ENCODE measurements at places on chromosomes 7 and 10.

DNA sequence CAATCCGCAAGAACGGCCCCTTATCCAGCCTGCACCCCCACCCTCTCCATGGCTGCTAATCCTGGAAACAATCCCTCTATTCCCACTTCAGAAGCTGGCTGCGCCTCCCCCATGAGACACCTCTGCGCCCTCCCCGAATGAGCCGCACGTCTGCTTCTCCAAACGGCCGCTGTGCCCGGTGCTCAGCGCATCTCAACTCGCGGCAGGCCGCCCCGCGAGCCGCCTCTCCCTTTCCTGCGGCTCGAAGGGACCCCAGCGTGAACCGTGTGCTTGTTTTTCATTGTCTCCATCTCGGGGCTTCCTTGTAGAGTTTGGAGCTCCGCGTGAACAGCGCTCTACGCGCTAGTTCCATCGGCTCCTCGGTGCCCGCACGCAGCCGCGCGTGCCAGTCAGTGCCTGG is 20.8 kb upstream of the FXYD4 start:
- no peak for DNase-seq

DNA sequence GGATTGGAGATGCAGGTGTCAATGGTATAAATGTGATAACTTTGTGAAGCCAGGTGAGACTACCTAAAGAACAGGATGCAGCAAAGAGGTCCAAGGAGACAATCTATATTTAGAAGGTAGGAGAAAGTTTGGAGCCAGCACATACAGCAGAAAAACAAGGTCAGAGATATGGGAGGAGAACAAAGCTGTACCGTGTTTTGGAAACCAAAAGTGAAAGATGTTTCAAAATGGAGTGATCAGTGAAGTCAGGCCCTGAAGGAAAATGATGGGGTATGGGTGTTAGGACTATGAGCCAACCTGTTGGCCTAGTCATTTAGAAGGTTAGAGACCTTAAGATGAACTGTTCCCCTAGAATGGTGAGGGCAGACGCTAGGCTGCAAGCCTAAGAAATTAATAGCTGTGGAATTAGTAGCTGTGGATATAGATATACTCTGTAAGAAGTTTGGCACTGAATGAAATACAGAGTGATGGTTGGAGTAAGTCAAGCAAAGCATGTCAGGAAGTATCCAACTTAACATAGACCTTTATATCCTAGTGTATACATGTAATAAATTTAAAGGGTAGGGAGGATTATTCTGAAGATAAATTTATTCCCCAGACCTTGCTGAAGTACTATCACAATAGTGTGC is 149.8 kb upstream of the WNT16 start:
- DNase-seq = no peak

GRCh38 chr10:8417631-8418030 is 363.1 kb downstream of the GATA3 start:
- no peak for DNase-seq

DNA sequence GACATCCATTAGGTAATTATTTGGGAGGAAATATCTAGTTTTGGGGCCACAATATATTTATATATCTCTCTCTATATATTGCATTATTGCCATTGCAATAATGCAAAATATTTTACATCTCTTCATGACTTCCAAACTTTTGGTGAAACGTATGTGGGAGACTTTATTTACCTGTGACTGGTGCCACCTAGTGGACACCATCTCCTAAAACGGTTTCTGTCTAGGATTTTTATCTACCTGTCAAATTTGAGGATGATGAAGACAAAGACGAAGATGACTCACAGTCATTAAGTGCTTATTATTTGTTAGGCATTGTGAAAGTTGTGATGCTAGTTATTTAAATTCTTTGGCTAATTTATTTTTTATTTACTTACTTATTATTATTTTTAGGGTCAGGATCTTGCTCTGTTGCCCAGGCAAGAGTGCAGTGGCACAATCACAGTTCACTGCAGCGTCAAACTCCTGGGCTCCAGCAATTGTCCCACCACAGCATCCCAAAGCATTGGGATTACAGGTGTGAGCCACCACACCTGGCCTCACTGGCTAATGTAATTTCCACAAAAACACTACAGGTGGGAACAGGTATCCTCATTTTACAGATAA is 18.7 kb upstream of the CBLL1 start:
- DNase-seq = peak; percentile 39

GRCh38 chr7:99173787-99174186 is 29.9 kb upstream of the SMURF1 start:
- DNase-seq = no peak

GRCh38 chr10:2917926-2918325 is 149.4 kb upstream of the PFKP start:
- DNase-seq = no peak

DNA sequence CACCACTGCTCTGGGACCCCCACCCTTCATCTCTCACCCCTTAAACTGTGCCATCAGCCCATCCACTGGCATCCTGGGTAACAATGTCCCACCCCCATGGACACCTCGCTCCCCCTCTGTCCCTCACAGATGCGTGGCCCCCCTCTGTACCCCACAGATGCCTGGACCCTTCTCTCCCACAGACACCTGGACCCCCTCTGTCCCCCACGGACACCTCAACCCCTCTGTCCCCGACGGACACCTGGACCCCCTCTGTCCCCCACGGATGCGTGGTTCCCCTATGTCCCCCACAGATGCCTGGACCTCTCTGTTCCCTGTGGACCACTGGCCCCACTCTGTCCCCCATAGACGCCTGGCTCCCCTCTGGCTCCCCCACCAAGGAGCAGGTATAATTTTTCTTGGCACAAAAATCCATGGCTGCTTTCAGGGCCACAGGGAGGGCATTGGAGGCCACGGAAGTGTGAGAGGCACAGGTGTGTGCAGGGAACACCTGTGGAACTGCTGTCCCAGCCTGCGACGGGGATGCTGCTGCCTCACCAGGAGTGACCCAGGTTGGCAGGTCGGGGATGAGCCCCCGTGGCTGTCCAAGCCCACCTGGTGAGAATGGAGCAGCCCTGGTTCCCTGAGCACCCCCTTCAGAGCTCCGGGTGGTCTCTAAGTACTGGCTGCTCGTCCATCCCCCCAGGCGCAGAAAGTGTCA is 193.5 kb downstream of the PTPRN2 start:
- no peak for DNase-seq

DNA sequence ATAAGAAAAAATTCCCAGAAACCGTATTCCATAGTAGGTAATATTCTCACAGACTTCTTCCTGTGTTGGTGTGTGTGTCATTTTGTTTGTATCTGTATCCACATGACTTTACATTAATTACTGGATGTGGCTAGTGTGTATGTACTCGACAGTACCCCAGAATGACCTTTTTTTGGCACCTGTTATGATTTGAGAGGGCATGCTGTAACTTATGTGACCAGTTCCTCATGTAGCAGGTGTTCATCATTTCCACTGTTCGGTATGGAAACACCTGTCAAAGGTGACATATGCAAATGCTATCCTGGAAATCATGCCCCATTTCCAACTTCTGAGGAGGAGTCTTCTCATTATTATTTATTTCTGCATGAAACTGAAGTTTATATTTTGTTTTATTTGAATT is 89.3 kb downstream of the ZMYND11 start:
- no peak for DNase-seq

DNA sequence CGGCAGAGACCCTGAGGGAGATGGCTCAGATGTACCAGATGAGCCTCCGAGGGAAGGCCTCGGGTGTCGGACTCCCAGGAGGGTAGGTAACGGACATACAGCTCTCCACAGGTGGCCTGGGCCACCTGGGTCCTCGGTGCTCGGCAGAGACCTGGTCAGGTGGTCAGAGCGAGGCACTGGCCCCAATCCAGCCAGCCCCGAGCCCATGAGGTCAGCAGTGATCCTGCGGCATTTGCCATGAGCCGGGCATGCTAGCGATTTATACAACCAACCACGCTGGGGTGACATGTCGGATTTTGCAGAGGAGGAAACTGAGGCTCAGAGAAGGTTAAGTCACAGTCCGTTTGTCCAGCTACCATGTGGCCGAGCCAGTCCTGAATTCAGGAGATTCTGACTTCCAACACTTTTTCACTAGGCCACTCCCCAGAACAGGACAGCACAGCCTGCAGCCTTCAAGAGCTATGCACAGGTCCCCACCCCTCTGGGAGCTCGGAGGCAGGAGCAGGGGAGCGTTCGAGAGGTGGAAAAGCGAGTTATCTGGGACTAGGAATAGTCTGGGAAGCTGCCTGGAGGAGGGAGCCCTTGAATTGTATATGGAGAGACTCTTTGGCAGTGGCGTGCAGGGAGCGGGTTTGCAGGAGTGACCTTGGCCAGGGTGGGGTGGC is 13.5 kb downstream of the LDB3 start:
- no peak for DNase-seq

DNA sequence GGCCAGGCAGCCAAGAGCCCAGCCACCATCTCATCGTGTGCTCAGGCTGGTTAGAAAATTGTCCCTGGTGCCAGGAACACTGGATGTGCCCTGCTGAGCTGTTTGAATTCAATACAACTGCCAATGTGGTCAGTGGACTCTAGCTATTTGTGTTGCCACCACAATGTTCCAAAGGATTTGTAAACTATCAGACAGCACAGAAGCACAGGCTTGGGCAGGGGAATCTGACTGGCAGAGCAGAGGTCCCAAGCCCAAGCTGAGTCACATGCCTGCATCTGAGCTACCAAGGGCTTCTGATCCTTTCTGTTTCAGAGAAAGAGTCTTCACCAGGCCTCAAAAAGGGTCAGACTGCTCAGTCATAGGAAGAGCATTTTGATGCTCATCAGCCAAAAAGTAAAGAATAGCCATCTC is 232.1 kb upstream of the SEMA3C start:
- no peak for DNase-seq

- peak; percentile 25 for DNase-seq
These were observed 61.2 kb downstream of the DNAJB6 start for GRCh38 chr7:157397731-157398691.

- DNase-seq = no peak
These were observed 1.3 kb downstream of the EGR2 start for GRCh38 chr10:62814756-62815380.

DNA sequence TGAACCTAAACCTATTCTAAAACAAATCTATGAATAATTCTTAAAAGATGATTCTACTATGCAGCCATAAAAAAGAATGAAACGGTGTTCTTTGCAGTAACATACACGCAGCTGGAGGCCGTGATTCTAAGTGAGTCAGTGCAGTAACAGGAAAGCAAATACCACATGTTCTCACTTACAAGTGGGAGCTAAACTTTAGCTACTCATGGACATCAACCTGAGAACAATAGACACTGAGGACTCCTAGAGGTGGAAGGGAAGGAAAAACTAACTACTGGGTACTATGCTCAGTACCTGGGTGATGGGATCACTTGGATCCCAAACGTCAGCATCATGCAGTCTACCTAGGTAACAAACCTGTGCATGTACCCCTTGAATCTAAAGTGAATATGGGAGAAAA is 575.0 kb upstream of the MGMT start:
- DNase-seq = no peak

- DNase-seq = no peak
These were observed 23.6 kb upstream of the VSIR start for GRCh38 chr10:71796749-71797405.

DNA sequence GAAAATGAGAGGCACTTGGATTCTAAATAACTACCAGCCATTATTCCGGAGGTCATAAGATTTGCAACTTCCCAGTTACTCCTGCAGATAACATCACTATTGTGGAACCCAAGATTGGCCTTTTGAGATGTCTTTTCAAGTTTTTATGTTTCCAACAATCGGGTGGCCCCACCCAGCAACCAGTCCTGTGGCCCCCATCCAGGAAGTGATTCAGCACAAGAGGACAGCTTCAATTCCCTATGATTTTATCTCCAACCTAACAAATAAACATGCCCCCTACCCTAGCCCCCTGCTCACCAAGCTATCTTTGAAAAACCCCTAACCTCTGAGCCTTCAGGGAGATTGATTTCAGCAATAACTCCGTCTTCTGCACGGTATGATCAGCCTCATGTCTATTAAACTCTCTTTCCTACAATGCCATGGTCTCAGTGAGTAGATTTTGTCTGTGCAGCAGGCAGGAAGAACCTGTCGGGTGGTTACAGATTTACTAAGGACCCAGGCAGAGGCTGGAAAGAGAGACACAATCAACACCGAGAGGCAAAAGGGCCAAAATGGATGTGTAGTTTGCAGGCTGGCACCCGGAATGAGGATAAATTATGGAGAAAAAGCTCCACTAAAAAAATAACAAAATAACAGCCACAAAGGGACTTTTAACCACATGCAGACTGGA is 83.9 kb upstream of the UNC5B start:
- DNase-seq = no peak

GRCh38 chr7:50449501-50449880 is 659 bp downstream of the FIGNL1 start:
- DNase-seq = no peak
